ENCODE measurements at places on chromosomes 4 and X. TPM values are rescaled to one million over a fixed set of nuclear protein-coding genes. Genes with fewer than 3 reads are reported as not detected.

The CPE gene
- not detected for total RNA-seq

The UGT8 gene
- not detected for total RNA-seq

The ODAM gene
- total RNA-seq: not detected

The CDX4 gene
- total RNA-seq: not detected

The ELK1 gene
- 24.2 TPM for total RNA-seq

The LGI2 gene
- not detected for total RNA-seq

The KLB gene
- total RNA-seq: not detected

The ARMCX4 gene
- total RNA-seq: 0.94 TPM

The SPANXA2 gene
- total RNA-seq: not detected

The AFP gene
- total RNA-seq: not detected

The FAM47A gene
- total RNA-seq: not detected

The HSFX3 gene
- total RNA-seq: not detected

The CLNK gene
- total RNA-seq: not detected

The GAB1 gene
- 0.58 TPM for total RNA-seq

The NLRP2B gene
- total RNA-seq: not detected

The VMA21 gene
- 49.8 TPM for total RNA-seq

The UGT2B11 gene
- not detected for total RNA-seq

Data from Karpas-422 (cell line).